ENCODE measurements at places on chromosomes 1 and 21.

DNA sequence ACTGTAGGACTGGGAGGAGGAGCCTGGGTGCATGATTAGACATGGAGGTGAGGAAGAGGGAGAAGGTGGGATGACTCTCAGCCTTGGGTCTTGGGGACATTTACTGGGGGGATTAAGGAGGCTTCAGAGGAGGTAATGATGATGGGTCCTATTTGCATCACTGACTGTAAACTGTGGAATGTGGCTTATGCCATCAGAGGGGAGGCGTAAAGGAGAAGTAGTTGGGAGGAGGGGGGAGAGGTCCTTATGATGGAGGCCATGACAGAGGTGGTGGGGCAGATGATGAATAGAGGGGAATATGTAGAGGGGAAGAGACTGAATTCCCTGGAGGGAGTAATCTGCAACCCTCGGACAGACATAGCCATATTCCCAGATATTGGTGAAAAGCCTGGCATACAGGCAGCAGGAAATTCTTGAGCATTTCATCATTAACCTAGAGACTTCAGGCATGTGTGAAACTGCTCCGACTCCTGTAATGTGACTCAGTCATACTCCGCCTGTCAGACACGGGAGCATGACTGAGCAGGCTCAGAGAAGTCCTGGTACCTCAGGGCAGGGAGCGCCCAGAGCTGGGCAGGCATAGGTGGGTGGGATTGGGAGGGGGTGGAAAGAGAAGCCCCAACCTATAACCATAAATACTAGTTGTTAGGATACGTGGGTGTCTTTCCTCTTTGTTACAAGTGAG lies 8.0 kb upstream of the LCE5A start:
- DNase-seq, result no peak

- DNase-seq, result no peak
These were observed 18.8 kb upstream of the ARHGEF16 start for GRCh38 chr1:3435666-3436065.

DNA sequence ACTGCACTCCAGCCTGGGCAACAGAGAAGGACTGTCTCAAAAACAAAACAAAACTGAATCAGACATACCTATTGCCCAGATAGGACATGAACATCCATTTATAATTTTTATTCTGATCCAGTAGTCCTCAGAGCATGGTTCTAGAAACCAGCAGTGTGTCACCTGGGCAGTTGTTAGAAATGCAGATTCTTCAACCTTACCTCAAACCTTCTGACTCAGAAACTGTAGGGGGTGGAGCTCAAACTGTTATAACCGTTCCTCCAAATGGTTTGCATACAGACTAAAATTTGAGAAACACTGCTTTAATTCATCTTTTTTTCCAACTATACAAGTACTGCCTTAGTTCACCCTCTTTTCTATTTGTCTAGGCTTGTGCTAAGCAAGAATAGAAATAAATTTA lies 6.0 kb downstream of the NASP start:
- no peak for DNase-seq

GRCh38 chr1:191895049-191895448 lies 263.2 kb upstream of the RGS18 start:
- DNase-seq, result no peak

- DNase-seq, result no peak
These were observed 9.4 kb upstream of the UBR4 start for GRCh38 chr1:19219451-19219850.

GRCh38 chr1:81126989-81127581 lies 673.6 kb upstream of the ADGRL2 start:
- peak; percentile 39 for DNase-seq

- no peak for DNase-seq
These were observed 21.3 kb upstream of the IL10 start for GRCh38 chr1:206793620-206794019.

GRCh38 chr1:13759072-13759471 lies 59.1 kb downstream of the PRDM2 start:
- DNase-seq, result no peak

DNA sequence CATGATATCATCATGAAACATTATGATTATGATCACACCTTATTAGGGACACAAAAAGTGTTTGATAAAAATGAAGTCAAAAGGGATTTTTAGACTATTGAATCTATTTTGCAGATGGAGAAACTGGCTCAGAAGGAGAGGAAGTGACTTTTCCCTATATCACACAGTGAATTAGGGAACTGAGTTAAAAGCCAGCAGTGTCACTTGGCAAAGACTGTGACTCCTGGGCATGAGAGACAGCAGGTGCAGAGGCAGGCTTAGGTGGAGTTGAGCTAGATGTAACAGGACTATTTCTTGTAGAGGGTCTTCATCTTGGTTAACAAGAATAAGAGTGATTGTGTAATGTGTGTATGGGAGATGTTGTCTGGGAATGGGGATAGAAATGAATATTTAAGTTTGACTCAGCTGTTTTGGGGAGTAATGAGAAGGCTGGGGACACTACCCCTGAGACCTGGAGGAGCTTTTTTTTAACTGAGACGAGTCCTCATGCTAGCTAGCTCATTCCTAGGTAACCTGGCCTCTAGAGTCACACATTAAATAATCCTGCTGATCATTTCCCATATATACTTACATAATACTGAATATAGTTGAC lies 1.0 kb upstream of the CD84 start:
- DNase-seq, result no peak

DNA sequence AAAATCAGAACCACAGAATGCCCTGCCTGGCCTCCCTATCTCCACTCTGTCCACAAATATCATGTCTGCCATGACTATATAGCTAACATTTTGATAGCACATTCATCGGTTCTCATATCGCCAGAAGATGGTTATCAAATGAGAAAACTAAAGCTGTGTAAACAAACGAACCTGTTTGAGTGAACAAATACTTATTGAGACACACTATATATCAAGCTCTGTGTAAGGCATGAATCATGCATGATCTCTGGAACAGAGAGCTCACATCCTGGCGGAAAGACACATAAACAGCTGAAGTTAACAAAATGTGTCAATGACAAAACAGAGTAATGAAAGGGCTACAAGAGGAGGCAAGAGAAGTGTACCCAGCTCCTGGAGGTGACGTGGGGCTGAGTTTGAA lies 13.1 kb downstream of the KCND3 start:
- DNase-seq, result no peak

GRCh38 chr1:225899044-225899925 lies 10.3 kb upstream of the LEFTY1 start:
- no peak for DNase-seq

GRCh38 chr1:32869923-32870614 lies 643 bp downstream of the FNDC5 start:
- no peak for DNase-seq

DNA sequence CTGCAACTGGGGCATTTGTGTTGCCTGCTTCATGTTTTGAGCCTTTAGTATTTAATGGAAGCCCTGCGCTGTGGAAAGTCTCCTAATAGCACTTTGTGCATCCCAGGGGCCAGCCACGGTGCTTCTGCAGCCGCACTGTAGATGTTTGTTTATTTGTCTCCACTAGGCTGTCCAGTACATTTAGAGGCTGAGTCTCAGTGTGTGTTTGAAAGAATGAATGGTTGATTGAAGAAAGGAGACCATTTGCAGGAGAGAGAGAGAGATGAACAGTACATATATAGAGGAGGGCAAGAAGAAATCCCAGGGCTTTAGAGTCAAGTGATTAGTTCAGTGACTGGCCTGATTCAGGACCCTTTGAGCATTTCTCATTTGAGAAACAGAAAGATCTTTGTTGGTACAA lies 33.9 kb downstream of the MPZL1 start:
- DNase-seq, result no peak

- DNase-seq, result no peak
These were observed 40.3 kb downstream of the MORN1 start for GRCh38 chr1:2350911-2351655.

DNA sequence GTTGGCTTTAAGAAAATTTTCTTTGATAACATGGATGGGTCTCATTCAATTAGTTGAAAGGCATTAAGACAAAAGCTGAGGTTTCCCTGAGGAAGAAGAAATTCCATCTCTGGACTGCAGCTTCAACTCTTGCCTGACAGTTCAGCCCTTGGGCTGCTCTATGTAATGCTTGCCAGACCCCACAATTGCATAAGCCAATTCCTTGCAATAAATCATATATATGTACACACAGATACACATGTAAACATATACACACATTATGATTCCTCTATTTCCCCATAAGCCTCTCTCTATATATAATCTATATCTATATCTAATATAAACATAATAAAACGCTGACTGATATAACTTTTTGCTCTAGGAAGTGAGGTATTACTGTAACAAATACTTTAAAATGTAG lies 301.5 kb upstream of the PRMT6 start:
- DNase-seq, result no peak

GRCh38 chr1:56578138-56578962 lies 1.0 kb downstream of the PLPP3 start:
- peak; percentile 61 for DNase-seq

DNA sequence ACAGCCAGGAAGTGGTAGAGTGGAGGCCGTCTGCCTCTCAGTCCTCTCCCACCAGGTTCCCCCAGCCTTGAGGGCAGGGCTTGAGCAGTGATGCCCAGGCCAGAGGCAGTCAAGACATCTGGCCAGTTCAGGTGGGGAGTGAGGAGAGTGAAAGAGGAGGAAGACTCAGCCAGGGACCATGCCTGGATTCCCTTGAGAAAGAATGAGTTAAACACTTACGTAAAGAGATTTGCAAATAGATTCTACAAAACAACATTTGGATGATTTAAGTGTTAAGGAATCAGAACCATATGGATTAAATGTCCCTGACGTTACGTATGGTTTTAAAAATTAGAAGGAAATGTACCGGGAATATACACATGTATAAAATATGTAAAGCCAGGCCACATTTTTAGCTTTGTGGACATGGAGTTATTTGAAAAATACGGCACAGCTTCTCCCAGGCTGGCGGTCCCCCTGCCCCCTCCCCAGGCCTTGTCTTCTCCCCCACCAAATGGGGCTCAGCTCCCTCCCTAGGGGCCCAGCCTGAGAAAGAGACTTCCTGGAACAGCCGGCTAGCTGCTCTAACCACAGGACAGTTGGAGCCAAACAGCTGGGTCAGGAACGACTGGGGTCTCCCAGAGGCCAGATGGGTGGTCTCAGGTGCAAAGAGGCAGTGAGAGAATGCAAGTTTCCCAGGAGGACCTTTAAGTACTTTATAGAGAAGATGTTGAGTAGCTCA lies 188.3 kb upstream of the EDN2 start:
- no peak for DNase-seq

- DNase-seq, result no peak
These were observed 75.5 kb downstream of the PRDM2 start for GRCh38 chr1:13775459-13775858.

DNA sequence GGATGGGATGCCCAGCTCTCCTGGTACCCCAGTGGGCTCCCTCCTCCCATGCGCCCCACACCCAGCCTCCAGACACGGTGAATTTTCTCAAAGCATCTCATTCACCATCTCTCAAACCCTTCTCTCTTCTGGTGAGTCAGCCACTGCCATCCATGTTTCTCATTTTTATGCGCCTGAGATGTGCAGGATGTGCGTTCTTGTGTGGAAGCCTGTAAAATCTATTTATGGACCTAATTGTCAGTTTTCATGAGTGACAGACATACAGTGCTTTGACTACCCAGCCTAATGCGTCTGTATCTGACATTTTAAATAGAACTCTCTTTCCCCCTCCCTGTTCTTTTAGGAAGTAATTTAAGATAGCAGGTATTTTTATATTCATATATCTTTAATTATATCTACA lies 158.8 kb downstream of the DAB1 start:
- no peak for DNase-seq

- no peak for DNase-seq
These were observed 62.6 kb upstream of the C1orf105 start for GRCh38 chr1:172357753-172358385.

DNA sequence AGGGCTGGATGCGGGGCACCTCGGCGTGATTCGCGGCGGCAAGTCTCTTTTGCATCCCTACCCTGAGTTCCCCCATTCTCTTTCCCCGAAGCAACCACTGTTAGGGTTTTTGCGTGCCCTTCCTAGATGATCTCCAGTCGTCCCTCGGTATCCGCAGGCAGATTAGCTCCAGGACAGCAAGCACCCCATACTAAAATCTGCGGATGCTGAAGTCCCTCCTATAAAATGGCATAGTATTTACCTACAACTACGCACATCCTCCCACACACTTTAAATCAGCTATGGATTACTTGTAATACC lies 22.8 kb upstream of the CFAP126 start:
- no peak for DNase-seq

- DNase-seq, result no peak
These were observed 749 bp upstream of the PEX11B start for GRCh38 chr1:145918992-145919939.

GRCh38 chr21:46552274-46552673 lies 52.6 kb downstream of the S100B start:
- no peak for DNase-seq

DNA sequence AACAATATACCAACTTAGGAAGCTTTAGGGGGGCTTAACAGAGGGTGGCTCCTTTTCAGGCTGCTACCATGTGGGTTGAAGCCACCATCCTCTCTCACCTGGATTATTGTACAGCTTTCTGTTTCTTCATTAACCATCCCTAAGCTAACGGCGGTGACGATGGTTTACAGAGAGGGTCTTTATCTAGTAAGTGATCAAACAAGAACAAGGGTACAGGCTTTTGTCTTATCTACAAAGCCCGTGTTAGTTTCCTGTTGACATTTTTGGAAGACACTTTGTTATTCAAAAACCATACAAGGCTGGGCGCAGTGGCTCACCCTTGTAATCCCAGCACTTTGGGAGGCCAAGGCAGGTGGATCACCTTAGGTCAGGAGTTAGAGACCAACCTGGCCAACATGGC lies 20.4 kb downstream of the SLC25A33 start:
- no peak for DNase-seq

- no peak for DNase-seq
These were observed 171.1 kb upstream of the CSF3R start for GRCh38 chr1:36653850-36654249.

GRCh38 chr1:29706936-29707335 lies 470.6 kb downstream of the PTPRU start:
- peak; percentile 33 for DNase-seq

GRCh38 chr1:181083842-181084605 lies 4.5 kb upstream of the IER5 start:
- peak; percentile 32 for DNase-seq

DNA sequence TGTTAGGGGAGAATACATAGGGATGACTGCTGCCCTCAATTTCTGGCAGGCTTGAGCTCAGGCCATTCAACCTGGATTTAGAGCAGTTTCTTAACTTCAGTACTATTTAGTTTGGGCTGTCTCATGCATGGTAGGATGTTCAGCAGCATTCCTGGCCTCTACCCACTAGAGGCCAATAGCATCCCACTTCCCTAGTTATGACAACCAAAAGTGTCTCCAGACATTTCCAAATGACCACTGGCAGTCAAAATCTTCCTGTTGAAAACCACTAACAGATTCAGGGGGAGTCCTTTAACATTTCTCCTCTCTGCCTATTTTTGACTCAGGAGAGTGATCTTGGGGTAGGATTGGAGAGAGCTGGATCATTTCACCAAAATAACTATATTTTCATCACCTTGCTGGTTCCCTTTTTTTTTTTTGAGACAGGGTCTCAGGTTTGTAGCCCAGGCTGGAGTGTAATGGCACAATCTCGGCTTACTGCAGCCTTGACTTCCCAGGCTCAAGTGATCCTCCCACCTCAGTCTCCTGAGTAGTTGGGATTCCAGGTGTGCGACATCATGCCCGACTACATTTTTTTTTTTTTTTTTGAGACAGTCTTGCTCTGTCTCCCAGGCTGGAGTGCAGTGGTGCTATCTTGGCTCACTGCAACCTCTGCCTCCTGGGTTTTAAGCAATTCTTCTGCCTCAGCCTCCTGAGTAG lies 8.7 kb downstream of the GNAT2 start:
- DNase-seq, result no peak

Data from SJSA1 (cell line).